ENCODE measurements at places on chromosomes 12 and 14.
A peak's percentile ranks its signal among the peaks of the same experiment; 100 is the strongest.

GRCh38 chr12:15662303-15662980 is 126.7 kb downstream of the EPS8 start:
- no peak for DNase-seq

DNA sequence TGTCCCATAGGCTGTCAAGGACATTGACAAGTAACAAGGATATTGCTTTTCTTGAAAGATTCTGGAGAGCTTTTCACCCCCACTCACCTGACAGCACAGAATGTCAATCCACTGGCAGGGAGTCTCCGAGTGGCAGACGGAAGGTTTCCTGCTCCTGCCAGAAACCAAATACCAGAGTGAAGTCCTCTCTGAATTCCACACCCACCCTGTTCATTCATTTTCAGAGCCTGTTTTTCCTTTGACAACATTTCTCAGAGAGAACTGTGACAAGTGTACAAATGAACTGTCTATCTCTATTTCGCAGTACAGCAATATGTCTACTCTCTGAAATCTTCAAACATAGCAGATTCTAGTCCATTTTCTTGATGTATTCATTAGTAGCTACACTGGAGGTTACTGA is 26.2 kb upstream of the BICD1 start:
- DNase-seq: no peak

GRCh38 chr12:33180918-33181317 is 258.7 kb downstream of the SYT10 start:
- DNase-seq: no peak

GRCh38 chr12:68871921-68872320 is 61.0 kb downstream of the CPM start:
- no peak for DNase-seq

- no peak for DNase-seq
These were observed 50.0 kb downstream of the VWF start for GRCh38 chr12:6074427-6074826.

DNA sequence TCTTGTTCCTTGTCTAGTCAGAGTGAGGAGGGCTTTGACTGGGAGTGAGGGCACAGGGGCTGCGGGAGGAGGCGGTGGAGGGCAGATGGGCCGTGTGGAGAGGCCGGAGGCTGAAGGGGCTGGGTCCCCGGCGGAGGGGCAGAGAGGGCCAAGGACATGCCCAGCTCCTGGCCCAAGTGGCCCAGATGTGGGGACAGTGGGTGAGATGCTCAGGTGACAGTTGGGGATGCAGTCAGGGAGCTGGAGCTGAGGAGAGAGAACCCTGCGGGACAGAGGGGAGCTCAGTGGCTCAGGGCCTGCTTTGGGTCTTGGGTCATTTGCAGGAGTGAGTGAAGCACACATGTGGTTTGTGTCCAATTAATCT is 26.5 kb upstream of the PLD4 start:
- DNase-seq: no peak

GRCh38 chr12:108784270-108784669 is 53.0 kb upstream of the CORO1C start:
- DNase-seq: no peak

GRCh38 chr12:81039231-81039630 is 38.6 kb upstream of the ACSS3 start:
- DNase-seq: no peak

GRCh38 chr12:11014234-11014633 is 8.2 kb downstream of the TAS2R19 start:
- no peak for DNase-seq

DNA sequence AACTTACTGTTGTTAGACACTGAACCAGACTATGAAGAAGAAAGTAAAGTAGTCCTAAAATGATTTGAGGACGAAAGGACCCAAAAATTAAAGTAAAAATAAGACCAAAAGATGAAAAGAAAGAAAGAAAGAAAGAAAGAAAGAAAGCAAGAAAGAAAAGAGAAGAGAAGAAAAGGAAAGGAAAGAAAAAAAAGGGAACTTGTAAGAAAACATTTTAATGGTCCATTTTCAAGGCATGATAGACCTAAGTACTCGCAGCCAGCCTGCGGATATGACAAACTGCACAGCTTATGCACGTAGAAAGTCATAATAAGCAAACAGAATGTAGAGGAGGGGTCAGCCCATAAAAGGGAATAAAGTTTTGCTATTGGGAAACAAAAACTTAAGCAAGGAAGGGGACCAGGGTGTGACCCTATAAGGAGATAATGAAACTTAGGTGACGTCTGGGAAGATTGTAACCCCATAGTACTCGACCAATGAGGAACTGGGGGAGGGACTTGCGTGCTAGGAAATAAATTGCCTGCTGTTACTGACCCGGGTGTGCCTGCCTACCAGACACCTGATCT is 59.7 kb downstream of the APOBEC1 start:
- DNase-seq: no peak

DNA sequence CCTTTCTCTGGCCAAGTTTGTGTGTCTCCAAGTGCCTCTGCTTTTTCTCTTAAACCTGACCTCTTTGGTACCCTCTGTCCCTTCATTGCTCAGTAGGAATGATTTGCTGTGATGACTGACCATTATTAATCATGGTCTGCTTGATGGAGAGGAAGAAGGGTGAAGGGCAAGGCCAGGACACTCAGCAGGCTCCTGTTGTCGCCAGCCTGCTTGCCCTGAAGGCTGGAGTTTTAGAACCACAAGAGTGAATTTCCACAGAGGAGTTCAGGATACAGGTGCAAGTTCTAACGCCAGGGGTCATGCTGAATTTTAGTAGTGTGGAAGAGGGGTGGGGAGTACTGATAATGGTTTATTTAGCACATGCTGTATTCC is 2.8 kb upstream of the ITGA5 start:
- no peak for DNase-seq

DNA sequence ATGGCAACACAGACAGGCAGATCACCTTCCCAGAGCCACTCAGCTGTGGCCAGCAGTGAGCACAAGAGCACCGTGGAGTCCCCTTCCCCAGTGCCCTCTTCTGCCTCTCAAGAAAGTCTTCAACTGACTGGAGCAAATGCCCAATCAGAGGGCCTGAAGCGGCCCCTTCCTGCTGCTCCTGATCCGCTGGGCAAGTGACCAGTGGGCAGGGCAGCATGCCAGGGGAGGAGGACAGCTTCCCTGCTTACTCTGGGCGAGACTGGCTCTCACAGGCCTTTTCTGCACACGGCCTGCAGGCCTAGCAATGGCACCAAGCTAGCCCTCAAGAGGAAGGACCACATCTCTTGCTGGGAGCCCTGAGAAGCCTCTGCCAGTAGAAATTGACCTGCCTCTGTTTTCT is 890 bp downstream of the KRT71 start:
- DNase-seq: no peak

DNA sequence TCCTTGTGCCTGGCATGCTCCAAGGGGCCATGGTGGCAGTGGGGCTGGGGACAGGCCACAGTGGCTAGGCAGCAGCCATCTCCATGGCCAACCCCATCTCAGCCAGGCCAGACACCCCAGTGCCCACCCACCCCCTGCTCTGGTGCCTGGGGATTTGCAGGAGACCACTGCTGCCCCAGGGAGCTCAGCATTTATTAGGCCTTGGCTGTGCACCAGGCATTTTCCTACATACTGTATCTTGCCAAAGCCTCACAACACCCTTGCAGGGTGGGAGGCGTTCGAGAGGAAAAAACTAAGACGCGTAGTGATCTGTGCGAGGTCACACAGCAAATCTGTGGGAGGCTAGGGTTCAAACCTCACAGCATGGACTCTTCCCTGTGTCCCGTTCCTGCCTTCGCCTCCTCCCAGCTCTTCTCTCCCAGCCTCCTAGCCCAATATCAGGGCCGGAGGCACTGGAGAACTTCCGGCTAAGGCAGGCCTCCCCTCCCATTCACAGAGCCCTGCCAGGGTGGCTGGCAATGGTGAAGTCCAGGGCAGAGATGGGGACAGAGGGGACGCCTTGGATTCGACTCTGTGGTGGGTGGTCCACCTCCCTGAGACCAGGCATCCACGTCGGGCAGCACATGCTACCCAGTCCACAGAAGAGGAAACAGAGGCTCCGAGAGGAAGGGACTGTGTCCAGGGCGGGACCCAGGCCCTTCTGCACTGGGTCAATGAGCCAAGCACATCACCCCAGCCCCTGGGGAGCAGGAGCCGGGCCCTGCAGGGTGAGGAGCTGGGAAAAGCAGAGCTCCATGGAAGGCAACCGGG is 57.4 kb downstream of the FAM222A start:
- no peak for DNase-seq

DNA sequence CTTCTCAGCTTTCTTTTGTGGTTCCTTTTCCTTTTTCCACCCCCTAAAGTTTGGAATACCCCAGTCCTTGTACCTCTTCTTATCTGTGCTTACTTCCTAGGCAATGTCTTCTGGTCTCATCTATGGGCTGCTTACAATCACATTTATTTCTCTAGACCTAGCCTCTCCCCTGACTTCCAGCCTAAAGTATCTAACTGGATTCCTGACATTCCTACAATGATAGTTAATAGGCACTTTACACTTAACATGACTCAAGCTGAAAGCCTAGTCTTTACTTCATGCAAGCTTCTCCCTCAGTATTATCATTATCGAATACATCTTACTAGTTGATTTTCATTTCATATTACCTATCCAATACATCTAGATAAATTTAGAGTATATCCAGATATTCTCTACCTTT is 21.2 kb downstream of the CLECL1 start:
- DNase-seq: no peak

DNA sequence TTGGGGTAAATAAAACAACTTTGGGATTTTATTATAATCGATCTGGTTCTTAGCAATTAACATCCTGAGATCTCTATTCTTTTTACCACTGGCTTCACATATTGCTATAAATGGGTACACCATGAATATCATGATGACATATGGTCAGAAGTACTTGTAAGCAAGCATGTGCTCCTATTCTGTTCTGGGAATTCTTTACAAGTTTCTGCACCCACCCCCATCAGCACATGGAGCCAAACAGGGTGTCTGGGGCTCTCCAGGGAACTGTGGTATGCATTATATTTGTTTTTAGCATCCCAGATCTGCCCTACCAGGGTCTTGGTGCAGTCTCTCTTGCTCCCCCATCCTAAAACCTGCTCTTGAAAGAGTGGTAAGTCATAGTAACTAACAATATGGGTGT is 31.3 kb downstream of the DMAC2L start:
- DNase-seq: no peak

DNA sequence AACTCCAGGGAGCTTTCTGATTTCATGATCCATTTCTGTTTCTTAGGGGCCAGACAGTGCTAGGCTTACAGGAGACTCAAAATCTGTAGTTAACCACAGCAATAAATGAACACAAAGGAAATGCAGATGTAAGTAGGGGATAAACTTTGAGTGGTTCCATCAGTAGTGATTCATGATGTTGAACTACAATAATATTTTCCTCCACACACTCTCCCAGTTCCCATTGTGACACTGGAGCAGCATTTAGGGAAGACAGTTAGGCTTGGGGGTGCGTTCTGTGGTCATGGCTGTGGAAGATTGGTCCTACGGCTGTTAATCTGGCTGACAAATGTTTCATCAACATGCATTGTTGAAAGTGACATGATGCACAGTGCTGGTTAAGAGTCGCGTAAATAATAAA is 66.9 kb downstream of the HMGA2 start:
- DNase-seq: no peak

DNA sequence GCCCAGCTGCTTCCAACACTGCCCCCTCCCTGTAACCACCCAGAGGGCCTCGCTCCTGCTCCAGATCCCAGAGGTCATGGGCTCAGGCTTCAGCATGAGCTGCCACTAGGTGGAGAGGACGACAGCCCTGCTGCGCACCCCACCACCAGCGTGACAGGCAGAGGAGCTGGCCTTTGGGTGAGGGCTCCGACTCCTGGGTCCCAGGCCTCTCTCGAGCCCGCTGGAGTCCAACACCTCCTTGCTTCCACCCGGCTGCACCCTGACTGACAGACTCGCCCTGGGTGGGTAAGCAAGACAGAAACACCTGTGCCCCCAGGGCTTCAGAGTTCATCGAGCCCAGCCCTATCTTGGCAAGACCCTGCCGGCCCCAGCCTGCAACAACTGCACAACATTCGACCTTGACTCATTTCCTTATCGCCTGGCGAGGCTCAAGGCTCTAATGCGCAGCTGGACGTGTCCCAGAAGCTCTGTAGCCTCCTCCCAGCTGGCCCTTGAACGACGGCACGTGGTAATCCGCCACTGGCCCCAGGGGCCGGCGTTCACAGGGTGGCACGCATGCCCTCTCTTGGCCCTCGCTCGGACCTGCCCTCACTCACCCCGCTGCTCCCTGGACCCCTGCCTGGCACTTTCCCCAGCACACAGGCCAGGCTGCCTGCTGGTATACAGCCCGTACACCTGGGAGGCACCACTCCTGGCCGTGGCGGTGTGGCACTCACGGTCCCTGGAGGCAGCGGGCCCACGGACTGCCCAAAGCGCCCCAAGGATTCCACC is 28.0 kb downstream of the VPS37B start:
- DNase-seq: no peak

- DNase-seq: peak; percentile 92
These were observed 28.4 kb upstream of the GPR132 start for GRCh38 chr14:105093431-105094192.

DNA sequence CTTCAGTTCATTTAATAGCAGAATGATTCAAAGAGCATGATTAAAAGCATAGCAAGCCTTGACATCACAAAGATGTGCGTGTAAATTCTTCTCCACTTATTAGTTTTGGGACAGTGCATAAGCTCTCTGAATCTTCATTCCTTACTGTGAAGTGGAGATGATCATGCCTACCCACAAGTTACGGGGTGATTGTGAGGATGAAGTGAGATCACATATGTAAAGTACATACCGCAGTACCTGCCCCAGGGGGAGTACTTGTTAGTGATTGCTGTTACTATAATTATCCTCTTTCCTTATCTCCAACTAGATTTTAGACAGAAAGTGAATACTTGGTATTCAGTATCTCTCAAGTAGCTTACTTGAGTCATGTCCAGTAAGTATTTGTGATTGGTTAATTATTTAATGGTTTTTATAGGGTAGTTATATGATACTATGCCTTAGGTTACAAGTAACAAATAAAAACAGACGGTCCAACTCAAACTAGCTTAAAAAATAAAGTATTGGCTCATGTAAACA is 6.0 kb downstream of the RAD9B start:
- no peak for DNase-seq

GRCh38 chr14:24367514-24368211 is at the start of gene NFATC4:
Gene NFATC4, plus strand, starts transcription at chr14:24368184. Its CDS starts 157 bp downstream, at chr14:24368341.
- DNase-seq: peak; percentile 85

DNA sequence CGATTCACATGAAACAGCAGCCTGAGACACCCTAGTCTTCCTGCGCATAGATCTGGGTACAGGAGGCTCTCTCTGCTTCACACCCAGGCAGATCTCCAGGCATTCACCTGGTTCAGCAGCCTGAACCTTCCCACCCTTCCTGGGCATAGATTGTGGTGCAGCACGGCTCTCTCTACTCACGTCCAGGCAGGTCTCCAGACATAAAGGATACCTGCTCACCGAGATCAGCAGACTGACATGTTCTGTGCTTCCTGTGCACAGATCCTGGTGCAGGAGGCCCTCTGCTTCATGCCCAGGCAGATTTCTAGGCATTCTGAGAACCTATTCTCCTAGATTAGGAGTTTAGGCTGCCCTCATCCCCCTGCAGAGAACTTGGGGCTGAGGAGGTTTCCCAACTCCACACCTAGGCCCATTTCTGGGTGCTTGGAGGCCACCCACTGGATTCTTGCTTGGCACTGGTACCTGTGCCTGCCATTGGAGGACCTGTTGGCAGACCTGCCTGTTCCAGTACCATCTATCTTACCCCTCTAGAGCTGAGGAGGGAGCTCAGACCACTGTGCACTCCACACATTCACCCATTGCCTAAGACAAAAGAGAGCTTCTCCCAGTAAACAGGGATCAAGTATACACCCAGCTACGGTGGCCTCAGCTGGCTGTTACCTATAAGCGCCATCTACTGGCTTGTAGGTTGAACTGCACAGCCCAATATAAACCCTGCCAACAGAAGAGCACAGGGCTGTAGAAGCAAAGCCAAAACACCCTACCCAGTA is 28.0 kb upstream of the GARIN6 start:
- no peak for DNase-seq
